ENCODE measurements at places on chromosomes 5 and 9.

- no peak for DNase-seq
Measured at GRCh38 chr5:5298841-5299541, 123.5 kb upstream of the ICE1 start.

DNA sequence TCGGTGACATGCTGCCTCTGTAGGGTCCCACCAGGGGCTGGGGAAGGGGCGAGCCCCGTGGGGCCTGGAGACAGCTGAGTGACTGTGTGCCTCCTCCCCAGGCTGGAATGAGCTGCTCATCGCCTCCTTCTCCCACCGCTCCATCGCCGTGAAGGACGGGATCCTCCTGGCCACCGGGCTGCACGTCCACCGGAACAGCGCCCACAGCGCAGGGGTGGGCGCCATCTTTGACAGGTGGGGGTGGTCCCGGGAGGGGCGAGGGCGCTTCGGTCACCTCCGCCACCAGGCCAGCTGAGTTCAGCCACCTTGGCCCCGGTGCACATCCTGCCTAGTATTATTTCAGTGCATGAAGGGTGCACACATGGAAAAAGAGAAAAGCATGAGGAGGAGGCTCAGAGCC, 102.8 kb downstream of the RXRA start:
- no peak for DNase-seq

GRCh38 chr5:177507165-177507564, 2.5 kb downstream of the DOK3 start:
- DNase-seq, result no peak

DNA sequence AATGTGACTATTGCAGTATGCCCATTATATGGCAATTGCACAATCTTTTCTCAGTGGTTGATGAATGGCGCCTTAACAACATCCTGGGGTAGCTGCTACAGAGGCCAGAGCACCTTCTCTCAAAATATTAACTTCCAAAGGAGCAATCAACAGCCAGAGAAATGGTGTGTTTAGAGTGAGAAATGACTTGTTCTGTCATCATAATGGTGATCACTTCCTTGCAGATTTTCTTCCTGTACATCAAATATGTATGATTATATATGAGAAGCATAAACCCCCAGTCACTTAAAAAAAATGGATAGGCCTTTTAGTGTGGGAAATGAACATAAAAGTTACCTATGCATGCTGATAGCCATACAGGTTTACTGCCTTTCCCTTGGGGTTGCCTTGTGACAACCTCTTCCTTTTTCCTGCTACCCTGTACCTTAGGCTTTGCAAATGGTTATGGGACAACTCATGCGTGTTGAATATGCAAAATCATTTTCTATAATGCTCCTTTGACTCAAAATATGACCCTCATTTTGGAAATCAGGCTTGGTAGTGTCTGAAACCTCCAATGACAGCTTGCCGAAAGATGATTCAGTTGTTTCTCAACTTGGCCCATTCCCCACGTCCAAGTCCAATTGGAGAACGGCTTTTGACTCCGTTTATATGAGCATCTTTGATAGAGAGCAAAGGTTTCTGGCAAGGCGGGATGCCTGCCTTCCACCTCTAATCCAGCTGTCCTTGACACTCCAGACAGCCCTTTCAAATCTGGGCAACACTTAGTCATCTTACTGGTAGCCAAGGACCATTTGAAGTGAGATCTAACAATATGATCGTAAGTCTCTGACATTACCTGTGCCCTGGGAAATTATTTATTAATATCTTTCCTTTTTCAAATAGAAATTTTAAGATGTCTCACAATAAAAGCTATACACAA, 69.3 kb downstream of the SLC1A1 start:
- no peak for DNase-seq

DNA sequence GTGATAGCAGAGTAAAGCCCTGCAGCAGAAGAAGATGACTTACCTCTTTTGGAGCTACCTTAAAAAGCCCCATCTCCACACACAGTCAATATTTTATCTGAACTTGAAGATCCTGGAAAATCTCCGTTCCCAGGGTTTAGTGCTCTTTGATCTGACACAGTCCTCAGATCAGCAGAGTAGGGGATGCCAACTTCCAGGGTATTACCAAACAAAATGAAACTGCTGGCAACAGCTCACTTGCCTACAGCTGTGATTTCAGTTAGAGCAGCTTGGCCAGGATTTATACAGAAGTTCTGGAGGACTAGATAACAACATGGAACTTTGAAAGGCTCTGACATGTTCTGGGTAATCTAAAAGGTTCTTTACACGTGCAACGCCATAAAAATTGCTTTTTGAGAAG, 1537.8 kb upstream of the ACO1 start:
- DNase-seq, result no peak

DNA sequence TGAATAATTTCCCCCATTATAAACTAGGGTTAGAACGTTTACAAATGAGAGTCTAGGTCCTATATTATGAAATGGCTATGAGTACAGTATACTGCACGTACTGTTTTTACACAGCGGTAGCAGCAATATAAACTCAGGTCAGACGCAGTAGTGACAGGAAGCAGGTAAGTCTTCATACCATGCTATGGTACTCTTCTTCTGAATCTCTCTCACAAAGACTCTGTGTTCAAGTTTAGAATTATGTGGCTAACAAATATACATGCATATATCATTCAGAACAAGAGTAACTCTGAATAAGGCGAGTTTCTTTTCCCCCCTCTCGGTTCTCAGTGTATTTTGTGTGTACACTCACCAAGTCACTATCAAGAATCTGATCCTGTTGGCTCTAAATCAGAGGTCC, 114.9 kb upstream of the KLF9 start:
- DNase-seq, result no peak

DNA sequence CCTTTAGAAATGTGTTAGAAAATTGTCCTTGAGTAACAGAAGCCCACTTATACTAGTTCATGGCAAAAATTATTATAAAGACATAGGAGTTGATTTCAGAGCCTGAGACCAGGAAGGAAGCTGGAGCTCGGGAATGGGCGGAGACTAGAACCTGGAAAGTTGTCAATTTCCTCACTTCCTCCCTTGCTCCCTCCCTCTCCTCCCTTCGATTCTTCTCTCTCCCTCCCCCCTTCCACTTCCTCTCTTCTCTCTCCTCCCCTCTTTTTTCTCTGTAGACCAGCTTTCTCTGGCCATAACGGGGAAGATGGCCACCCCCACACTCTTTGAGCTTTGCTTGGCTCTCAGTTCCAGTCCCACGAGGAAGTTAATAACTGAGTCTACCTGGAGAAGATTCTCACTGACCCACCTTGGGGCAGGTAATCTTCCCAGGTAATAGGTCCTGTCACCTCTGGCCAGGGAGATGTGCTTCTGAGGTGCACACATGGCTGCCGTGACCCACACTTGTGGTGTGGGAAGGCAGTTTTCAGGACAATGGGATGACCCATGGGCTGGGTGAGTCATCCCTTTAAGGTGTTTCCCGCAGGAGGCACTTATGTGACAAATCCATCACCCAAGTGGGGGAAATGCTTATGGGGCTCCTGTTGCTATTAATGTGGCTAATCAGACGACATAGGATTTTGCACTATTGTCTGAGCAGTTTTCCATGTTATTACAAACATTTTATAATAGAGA, 78.7 kb downstream of the HSPA4 start:
- no peak for DNase-seq
